ENCODE measurements at places on chromosomes 4 and X.

DNA sequence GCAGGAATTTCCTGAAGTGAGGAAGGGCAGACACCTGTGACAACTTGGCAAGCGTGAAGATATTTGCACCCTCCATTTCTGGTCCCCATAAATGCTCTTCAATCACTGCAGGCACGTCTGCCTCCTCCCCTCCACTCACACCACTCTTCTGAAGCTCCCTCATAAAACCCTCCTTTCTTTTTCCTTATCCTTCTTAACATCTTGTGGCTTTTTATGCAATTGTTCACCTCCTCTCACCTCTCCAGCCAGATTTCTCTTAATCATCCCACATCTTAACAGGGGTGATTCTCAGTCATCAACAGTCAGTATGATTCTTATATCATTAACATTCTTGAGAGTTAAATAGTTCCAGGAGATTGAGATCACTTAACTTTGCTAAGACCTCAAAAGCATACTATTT, 277.4 kb downstream of the SPRY1 start:
- no peak for DNase-seq

- DNase-seq = no peak
Observed at GRCh38 chr4:184870718-184871117, 45.0 kb upstream of the ACSL1 start.

DNA sequence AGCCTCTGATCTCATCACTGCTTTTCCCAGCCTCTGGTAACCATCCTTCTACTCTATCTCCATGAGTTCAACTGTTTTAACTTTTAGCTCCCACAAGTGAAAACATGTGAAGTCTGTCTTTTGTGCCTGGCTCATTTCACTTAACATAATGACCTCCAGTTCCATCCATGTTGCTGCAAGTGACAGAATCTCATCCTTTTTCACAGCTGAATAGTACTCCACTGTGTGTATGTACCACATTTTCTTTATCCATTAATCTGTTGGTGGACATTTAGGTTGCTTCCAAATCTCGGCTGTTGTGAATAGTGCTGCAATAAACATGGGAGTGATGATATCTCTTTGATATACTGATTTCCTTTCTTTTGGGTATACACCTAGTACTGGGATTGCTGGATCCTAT, 109.5 kb downstream of the FRYL start:
- no peak for DNase-seq

GRCh38 chr4:148166132-148166591, 276.1 kb downstream of the NR3C2 start:
- DNase-seq = no peak

- peak; percentile 30 for DNase-seq
Observed at GRCh38 chr4:23237771-23238170, 545.0 kb downstream of the GBA3 start.

- peak; percentile 66 for DNase-seq
Observed at GRCh38 chr4:140092094-140092851, 61.7 kb downstream of the MAML3 start.
